ENCODE measurements at places on chromosomes 16 and 17.

GRCh38 chr16:23836404-23837311 lies 875 bp downstream of the PRKCB start:
- DNase-seq: peak; percentile 13

GRCh38 chr16:79510879-79511278 lies 89.7 kb downstream of the MAF start:
- no peak for DNase-seq

DNA sequence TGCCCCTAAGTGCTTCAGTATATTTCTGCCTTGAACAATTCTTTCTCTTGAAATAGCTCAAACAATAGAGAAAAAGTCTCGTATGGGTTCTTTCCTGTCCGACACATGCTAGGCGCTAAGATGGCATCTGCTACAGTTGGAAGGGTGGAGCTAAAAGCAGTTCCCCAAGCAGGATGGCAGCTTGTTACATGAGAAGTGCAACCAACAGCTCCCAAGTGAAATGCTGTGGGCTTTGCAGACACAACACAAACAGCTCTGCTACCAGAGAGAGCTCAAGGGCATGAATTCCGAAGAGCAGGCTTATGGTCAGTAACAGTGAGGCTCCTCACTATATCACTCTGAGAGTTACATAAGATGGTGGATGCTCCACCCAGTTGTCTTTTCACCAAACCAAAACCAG lies 83.8 kb downstream of the VPS53 start:
- no peak for DNase-seq

DNA sequence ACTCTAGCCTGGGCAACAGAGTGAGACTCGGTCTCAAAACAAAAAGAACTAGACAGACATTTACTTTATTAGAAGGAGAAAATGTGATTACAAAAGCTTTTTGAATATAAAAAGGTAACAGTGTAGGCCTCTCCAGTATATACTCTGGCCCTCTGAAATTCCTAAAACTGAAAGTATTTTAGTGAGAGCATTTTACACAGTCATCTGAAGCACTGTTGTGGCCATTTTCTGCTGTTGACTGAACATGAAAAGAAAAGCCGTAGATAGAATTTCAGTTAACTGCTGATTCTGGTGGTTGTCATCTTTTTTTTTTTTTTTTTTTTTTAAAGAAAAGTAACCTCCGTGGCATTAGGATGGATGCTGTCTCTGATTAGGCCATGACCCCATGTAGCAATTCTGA lies 15.6 kb downstream of the DUSP14 start:
- no peak for DNase-seq

GRCh38 chr16:12311877-12312276 lies 335.3 kb downstream of the SNX29 start:
- peak; percentile 62 for DNase-seq

GRCh38 chr17:47736501-47737495 lies 3.8 kb downstream of the TBX21 start:
- no peak for DNase-seq

GRCh38 chr17:76276461-76277299 lies 11.5 kb downstream of the UBALD2 start:
- DNase-seq: peak; percentile 79

GRCh38 chr17:12256380-12256995 lies 235.8 kb downstream of the MAP2K4 start:
- DNase-seq: peak; percentile 56

DNA sequence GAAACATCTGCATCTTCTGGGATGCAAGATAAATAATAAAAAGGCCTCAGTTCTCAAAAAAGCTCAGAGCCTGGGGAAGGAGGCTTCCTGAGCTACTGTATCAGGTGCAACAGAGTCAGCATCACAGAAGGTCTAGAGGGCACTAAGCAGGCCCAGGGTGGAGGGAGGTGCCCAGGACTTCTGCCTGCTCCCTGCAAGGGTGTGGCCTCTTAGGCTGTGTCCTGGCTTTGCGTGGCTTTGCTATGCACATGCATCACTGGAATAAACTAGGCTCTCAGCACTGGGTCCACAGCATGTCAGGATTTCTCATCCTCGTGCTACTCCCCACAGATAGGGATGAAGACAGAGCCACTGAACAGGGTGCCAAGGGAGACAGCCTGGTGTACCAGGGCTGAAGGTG lies 25.5 kb downstream of the CDK5R1 start:
- no peak for DNase-seq

DNA sequence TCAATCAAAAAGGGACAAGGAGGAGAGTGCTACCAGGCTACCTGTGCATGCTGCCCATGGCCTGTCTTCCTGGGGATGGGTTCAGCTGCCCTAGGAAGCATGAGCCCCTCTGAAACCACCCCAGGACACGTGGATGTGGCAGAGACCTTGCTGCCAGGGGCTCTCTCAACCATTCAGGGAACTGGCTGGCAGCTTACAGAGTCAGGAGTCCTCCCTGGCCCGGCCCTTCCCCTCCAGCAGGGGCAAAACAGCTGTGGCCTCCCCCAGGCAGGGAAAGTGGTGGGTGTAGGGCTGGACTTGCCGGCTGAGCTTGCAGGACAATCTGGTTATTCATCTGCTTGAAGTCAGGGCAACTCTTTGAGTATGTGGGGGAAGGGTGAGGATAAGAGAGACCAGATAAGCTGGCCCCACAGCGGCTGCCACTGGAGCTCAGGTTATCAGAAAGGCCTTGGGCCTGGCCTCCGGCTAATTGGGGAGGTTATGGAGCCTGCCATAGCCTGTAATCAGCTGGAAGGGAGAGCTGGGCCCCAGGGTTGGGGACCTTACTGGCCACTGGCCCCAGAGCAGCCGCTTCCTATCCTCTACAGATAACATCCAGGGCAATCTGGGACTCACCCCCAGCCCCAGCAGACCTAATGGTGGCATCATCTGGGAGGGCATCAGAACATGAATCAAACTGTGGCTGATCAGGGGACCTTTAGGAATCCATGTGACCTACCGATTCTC lies 5.6 kb upstream of the TBX2 start:
- peak; percentile 82 for DNase-seq

- DNase-seq: peak; percentile 24
Observed at GRCh38 chr16:13471036-13471435, 448.9 kb upstream of the ERCC4 start.

GRCh38 chr16:55500530-55501011 lies 8.3 kb upstream of the LPCAT2 start:
- no peak for DNase-seq

- peak; percentile 67 for DNase-seq
Observed at GRCh38 chr16:53773150-53773846, 69.3 kb downstream of the FTO start.

GRCh38 chr17:63681530-63681929 lies 18.4 kb downstream of the LIMD2 start:
- no peak for DNase-seq

- no peak for DNase-seq
Observed at GRCh38 chr17:49069585-49070273, 62.8 kb upstream of the B4GALNT2 start.

- DNase-seq: no peak
Observed at GRCh38 chr17:9798724-9799123, 7.3 kb upstream of the DHRS7C start.

GRCh38 chr17:77353684-77354419 lies 213.1 kb downstream of the SEC14L1 start:
- DNase-seq: no peak

DNA sequence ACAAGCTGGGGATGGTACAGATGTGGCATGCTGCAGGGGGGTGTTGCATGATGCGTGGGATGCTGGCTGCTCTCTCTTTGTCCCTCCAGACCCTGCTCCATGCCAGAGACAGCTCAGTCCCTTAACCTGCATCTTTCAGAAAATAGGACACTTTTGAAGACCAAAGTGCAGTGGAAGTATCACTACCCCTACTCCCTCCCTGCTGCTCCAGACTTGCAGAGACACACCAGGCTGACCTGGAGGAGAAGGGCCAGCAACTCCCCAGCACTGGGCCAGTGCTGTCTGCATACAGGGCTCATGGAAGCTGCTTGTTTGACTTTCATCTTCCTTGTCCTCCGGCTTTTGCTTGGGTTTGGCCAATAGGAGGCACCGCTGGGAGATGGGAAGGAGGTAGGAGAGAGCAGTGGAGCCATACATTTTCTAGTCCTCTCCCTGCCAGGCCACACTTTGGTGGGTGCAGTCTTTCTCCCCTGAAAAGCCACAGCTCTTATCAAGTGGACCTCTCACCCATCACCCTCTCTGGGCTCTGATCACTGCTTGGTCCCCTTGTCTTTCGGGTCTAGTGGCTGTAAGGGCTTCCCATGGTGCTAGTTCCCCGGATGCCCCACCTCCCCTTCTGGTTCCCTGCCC lies 46.1 kb upstream of the NKD1 start:
- no peak for DNase-seq

DNA sequence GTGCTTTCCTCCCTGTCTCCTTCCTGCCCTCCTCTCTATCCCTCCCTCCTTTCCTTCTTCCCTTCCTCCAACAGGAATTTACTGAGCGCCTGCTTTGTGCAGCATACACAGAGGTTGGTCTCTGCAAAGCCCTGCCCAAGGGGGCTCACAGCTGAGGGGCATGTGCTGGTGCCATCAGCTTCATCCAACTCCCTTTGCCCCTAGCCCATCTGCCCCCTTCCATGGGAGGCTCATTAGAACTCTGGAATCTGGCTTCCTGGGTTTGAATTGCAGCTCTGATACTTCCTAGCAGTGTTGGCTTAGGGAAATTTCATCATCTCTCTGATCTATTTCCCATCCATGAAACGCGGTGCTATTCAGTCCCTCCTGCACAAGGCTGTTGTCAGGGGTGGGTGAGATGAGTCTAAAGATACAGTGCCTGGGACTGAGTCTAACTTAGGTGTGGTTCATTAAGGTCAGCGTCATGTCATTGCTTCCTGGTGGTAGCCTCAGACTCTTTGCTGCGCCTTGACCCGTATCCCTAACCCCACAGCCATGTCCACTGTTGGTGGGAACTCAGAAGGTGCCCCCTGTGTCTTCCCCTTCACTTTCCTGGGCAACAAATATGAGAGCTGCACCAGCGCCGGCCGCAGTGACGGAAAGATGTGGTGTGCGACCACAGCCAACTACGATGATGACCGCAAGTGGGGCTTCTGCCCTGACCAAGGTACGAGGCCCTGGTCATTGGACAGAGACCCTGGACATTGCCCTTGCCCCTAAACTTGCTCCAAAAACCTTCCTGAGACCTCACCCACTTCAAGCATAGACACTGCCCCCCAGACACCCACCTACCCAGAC lies 10.3 kb downstream of the MMP2 start:
- DNase-seq: no peak

GRCh38 chr16:15642557-15643047 lies 352 bp downstream of the MARF1 start:
- peak; percentile 82 for DNase-seq

DNA sequence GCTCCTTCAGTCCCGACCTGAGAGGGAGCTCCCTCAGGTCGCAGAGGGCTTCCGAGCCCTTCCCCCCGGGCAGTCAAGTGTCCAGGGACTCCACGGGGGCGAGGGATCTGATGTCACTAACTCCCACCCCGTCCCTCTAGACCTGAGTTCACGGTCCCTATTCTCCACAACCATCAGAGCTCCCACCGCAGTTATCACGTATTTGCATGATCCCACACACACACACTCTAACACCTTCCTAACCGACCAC lies 3.7 kb upstream of the PER1 start:
- no peak for DNase-seq

- DNase-seq: no peak
Observed at GRCh38 chr16:79055251-79055970, 545.1 kb downstream of the MAF start.

- DNase-seq: no peak
Observed at GRCh38 chr16:88700636-88701482, 5.3 kb downstream of the RNF166 start.

DNA sequence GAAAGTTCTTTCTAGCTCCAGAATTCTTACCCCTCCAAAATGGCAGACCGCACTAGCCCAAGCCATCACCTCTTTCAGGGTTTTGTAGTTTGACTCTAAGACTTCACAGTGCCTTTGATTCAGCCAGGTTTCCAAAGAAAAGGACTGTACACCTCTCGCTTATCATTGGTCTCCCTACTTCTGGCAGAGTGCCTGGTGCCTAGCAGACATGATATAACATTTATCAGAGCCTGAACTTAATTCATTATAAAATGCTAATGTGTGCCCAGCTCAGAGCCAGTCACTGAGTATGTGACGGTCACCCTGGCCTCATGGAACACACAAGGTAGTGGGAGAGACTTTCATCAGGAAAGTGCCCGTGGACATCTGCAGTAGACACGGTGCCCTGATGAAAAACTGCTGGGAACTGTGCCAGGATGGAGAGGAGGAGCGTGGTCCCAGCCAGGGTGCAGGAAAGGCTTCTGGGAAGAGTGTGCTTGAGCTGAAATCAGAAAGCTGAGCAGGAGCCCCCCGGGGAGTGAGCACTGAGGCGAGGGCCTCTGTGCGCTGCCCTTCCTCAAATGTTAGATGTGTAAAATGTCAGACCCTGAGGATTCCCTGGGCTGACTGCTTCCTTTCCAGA lies 34.3 kb upstream of the LGALS9 start:
- DNase-seq: no peak

DNA sequence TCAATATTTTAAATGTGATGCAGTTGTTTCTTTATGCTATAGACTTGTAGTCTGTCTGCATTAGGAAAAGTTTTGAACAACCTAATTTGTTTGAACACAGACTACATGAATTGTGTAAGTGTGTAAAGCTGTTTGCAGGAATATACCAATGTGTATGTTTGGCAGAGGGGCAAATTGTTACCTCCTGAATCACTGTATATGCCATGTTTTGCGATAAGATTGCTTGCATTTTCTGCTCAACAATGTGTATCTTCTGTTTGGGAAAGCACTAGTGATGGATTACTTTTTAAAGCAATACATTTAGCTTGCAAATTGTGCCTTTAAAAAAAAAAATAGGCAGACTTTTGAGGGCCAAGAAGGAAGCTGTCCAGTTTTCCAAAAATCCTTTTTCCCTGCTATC lies 14.6 kb downstream of the RBBP6 start:
- DNase-seq: no peak

GRCh38 chr16:12398029-12398682 lies 405.5 kb downstream of the CPPED1 start:
- no peak for DNase-seq

DNA sequence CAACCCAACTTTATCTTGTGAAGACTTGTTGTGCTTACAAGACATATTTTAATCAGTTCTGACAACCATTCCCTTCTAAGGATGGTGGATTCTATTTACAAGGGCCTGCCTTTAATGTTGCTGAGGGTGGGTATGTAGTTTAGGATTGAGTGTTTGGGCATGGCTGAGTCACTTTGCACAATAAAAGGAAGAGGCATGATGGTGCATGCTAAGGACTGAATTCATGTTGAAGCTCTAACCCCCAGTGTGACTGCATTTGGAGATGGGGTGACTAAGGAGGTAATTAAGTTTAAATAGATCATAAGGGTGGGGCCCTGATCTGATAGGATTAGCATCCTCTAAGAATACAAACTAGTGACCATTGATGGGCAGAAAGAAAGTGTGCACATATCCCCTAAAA lies 196.1 kb upstream of the HS3ST3A1 start:
- DNase-seq: no peak

GRCh38 chr17:59513934-59514841 lies 51.2 kb upstream of the DHX40 start:
- DNase-seq: no peak

- DNase-seq: no peak
Observed at GRCh38 chr17:42109086-42109485, 3.4 kb downstream of the DHX58 start.

GRCh38 chr16:13856811-13857511 lies 63.0 kb upstream of the ERCC4 start:
- DNase-seq: no peak

- no peak for DNase-seq
Observed at GRCh38 chr17:61825448-61826137, 37.7 kb downstream of the BRIP1 start.

GRCh38 chr16:8903004-8903403 lies 20.9 kb downstream of the LITAFD start:
- DNase-seq: no peak

All from mesendoderm (in vitro differentiated cells).